Activated CD8-positive, alpha-beta memory T cell treated with anti-CD3 and anti-CD28 coated beads for 1 hour (primary cell): ENCODE measurements at places on chromosomes 2 and 18.

GRCh38 chr18:76679259-76679658 is 143.1 kb upstream of the ZNF236 start:
- no peak for DNase-seq

- no peak for DNase-seq
Observed at GRCh38 chr2:170360546-170361089, 182.7 kb downstream of the MYO3B start.

DNA sequence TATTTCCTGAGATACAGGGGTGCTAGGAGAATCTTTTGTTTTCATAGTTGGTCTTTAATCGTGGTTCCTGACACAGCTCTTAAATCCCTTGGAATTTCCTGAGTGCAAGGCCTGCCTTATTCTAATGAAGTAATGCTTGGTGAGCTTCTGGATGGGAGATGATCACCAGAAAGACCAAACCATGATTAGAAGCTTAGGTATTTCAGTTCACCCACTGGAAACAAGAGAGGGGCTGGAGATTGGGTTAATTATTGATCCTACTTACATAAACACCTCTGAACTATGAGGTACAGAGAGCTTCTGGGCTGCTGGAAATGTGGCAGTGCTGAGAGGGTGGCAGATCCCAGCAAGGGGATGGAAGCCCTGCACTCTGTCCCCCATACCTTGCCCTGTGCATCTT is 406.8 kb downstream of the THSD7B start:
- DNase-seq, result no peak

DNA sequence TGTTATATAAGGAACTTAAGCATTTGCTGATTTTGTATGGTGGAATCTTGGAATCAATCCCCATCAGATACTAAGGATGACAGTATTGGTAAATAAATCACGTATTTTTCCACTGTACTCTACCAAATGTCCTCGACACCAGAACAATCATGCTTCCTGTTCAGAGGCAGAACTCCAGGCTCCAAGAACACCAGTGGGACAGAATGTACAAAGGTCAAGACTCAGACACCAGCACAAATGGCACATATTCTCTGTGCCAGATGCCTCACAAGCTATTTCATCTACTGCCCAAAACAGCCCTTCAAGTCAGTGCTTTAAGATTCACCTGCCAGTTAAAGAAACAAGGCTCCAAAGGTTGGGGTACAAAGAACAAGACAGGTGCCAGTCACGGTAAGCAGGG is 420.5 kb downstream of the STK39 start:
- DNase-seq, result no peak

- no peak for DNase-seq
Observed at GRCh38 chr2:118264232-118264990, 176.1 kb downstream of the INSIG2 start.

GRCh38 chr2:123953846-123954245 is 71.2 kb upstream of the CNTNAP5 start:
- DNase-seq, result no peak

DNA sequence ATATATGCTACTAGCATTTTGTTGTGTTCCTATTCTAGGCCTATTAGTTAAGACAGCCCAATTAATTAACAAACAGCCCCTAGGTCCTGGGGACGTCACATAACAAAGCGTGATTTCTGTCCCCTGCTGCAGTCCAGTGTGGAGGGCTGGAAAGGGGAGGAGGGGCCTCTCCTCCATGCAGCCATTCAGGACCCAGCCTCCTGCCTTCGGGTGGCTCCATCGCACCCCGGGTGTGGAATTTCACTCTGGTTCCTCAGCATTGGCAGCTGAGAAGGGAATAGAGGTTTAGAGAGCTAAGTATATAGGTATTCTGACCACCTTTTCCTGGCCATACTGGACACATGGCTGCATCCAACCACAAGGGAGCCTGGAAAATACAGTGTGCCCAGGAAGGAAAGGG is 42.4 kb downstream of the MC2R start:
- no peak for DNase-seq

- no peak for DNase-seq
Observed at GRCh38 chr2:168690381-168690885, 112.0 kb upstream of the NOSTRIN start.

- no peak for DNase-seq
Observed at GRCh38 chr2:44682459-44682858, 259.0 kb upstream of the SIX3 start.

DNA sequence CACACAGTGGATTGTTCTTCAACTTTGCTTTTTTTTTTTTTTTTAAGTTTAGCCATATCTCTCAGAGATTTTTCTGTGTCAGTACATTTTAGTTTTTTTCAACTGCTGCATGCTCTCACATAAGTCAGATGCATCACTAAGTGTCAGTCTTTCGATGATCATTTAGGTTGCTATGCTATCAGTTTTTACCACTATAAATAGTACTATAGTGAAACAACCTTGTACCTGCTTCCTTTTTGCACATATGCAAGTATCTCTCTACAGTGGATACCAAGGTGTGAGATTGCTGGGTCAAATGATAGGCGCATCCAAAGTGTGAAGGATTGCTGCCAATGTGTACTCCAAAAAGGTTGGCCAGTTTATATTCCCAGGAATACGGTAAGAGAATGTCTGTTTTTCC is 33.5 kb upstream of the MAP4K3 start:
- no peak for DNase-seq

DNA sequence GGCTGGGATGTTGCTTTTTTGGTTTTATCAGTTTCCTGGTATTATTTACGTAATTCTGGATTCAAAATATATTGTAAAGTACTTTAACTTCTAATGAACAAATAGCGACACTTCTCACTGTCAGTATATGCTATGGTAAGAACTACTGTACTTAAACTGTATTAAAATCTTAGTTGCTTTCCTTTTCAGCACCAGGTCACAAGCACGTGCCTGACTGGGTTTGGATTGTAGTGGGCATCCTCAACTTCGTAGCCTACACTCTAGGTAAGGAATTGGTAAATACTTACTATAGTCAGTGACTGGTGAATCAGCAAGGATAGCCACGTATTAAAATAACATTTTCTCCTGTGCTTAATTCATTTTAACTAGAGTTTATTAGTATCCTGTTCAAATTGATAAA is 20.4 kb upstream of the ADGRF3 start:
- no peak for DNase-seq

- no peak for DNase-seq
Observed at GRCh38 chr2:70777450-70777849, 9.4 kb upstream of the ADD2 start.

DNA sequence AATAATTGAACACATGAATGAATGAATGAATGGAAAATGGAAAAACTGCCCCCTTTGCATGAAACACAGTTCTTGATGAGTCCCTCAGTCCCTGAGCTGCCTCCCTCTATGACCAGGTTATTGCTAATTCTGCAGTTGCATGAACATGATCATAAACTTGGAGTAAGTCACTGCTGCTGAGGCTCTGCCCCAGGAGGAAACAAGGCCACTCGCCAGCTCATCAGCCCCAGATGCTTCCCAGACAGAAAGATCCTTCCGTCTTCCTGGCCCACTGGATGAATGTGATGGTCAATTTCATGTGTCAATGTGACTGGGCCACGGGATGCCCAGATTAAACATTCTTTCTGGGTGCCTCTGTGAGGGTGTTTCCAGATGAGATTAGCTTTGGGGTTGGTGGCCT is 16.4 kb downstream of the GPR45 start:
- DNase-seq, result no peak

GRCh38 chr2:201126308-201127151 is 10.6 kb downstream of the CFLAR start:
- DNase-seq, result no peak

DNA sequence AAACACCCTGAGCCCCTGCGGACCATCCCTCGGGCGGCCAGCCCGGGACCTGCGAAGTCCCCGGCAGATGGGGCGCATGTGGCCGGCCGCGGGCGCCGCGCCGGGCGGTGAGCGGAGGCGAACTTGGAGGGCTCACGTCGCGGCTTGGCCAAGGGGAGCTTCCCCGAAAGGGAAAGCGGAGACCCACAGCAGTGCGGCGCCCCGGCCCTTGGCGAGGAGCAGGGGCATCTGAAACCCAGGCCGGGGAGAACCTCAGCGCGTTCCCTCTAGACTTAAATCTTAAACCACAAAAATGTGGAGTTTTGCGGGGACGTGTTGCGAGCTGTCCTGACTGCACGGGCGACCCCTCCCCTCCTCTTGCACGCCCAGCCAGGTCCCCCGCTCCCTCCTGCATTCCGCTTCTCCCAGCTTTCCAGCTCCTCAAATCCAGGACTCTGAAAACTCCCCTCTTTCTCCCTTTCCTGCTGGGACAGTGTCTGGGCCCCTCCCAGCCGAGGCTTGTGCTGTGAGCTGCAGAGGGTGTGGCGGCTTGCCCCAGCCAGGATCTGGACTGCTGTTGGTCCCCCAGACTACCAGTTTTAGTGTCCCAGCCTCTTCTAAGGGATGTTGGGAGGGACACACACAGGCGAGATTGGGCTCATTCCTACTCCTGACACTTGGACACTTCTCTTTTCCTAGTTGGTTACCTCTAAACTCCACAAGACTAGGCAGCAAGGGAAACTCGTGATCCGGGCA is 1.3 kb downstream of the FMNL2 start:
- DNase-seq, result no peak

DNA sequence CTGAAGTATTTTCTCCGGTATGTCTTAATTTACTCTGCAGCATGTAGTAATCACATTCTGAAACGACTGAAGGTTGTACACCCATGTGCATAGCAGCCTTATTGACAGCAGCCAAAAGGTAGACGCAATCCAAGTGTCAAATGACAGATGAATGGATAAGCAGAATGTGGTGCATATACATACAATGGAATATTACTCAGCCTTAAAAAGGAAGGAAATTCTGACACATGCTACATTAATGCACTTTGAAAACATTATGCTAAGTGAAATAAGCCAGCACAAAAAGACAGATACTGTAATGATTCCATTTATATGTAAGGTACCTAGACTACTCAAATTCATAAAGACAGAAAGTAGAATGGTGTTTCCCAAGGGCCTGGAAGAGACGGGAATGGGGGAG is 88.0 kb upstream of the EFEMP1 start:
- no peak for DNase-seq

- no peak for DNase-seq
Observed at GRCh38 chr2:88471083-88471942, 18.8 kb upstream of the FOXI3 start.

- DNase-seq, result no peak
Observed at GRCh38 chr2:229489016-229489415, 217.9 kb upstream of the PID1 start.

- DNase-seq, result no peak
Observed at GRCh38 chr2:20356042-20356441, 5.4 kb upstream of the PUM2 start.

GRCh38 chr2:118814368-118814767 is 33.1 kb downstream of the EN1 start:
- DNase-seq, result no peak

- no peak for DNase-seq
Observed at GRCh38 chr2:135563793-135564192, 32.5 kb downstream of the R3HDM1 start.

GRCh38 chr2:30445266-30445821 is 1.7 kb upstream of the LCLAT1 start:
- DNase-seq, result no peak

- DNase-seq, result no peak
Observed at GRCh38 chr2:113305146-113305545, 26.4 kb upstream of the PAX8 start.

GRCh38 chr18:35525795-35526494 is 28.2 kb upstream of the INO80C start:
- no peak for DNase-seq

DNA sequence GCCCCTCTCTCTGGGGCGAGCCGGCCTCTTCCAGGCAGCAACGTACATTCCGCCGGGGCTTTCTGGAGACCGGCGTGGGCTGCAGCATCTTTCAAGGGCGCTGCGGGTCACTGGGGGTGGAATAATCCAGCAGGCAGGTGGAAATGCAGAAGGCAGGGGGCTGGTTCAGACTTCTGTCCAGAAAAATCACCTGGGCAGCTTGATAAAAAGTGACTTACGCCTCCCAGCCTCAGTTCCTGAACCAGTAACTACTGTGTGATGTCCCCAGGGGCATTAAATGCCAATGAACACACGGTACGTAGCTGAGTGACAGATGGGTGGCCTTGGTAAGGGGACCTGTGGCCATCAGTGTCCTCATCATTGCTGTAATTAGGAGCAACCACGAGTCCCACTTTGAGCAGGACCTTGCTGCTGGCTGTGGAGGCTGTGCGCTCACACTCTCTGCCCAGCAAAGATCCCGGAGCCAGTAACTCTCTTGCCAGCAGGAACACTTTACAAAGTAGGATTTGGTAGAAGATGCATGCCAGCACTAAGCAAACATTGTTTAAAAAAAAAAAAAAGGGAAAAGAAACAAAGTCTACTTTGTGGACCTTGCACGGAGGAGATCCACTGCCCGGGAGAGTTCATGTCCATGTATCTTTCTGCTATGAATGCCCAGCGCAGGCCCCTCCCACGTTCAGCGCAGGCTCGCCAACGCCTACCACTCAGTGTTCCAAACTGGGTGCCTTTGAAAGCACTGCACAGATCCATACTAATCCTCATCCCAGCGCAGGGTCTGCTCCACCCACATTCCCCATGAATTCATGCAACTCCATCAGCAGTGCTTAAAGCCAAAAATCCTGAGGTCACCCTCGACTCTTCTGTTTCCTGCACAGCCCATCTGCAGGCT is 177.3 kb downstream of the HDAC4 start:
- no peak for DNase-seq

- no peak for DNase-seq
Observed at GRCh38 chr2:49616800-49617199, 462.5 kb upstream of the FSHR start.

GRCh38 chr18:13379062-13379865 is 160.7 kb downstream of the LDLRAD4 start:
- no peak for DNase-seq

- no peak for DNase-seq
Observed at GRCh38 chr18:50441016-50441415, 66.2 kb downstream of the SKA1 start.

GRCh38 chr2:101410746-101411145 is 23.4 kb upstream of the CREG2 start:
- DNase-seq, result no peak

DNA sequence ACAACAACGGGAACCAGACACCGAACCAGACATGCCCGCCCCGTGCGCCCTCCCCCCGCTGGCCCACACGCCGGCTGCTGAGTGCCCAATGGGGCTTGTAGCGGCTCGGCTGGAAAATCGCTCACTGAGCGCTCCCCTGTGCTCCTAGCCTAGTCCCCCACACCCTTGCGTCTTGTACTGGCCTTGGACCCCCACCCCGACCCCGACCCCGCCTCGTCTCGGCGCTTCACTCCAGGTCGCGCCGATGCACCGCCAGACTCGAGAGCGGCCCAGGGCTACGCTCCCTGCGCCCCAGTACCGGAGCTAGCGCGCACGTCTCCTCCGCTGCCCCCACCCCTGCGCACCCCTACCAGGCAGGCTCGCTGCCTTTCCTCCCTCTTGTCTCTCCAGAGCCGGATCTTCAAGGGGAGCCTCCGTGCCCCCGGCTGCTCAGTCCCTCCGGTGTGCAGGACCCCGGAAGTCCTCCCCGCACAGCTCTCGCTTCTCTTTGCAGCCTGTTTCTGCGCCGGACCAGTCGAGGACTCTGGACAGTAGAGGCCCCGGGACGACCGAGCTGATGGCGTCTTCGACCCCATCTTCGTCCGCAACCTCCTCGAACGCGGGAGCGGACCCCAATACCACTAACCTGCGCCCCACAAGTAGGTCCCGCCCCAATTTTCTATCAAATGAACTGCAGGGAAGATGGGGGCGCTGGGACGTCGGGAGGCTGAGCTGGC is 1.5 kb downstream of the GAD1 start:
- no peak for DNase-seq
